Glomerular endothelial cell (primary cell): ENCODE measurements at places on chromosomes 3 and 15.

DNA sequence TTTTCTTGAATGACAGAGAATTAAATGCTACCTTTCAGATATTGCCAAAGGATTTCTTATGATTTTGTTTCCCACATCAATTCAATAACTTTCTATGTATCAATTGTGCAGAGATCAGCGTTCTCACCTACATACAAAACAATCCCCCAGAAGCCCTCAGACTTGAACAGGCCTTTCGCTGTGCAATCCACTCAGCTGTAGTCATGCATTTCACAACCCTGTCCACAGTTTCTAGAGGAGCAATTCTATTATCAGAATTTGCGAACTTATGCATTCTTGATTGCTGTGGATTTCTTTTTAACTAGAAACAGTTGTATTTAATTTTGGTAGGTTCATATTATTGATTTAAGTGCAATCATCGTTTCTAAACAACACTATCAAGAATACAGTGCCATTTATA, 13.7 kb upstream of the ALCAM start:
- DNase-seq = no peak

DNA sequence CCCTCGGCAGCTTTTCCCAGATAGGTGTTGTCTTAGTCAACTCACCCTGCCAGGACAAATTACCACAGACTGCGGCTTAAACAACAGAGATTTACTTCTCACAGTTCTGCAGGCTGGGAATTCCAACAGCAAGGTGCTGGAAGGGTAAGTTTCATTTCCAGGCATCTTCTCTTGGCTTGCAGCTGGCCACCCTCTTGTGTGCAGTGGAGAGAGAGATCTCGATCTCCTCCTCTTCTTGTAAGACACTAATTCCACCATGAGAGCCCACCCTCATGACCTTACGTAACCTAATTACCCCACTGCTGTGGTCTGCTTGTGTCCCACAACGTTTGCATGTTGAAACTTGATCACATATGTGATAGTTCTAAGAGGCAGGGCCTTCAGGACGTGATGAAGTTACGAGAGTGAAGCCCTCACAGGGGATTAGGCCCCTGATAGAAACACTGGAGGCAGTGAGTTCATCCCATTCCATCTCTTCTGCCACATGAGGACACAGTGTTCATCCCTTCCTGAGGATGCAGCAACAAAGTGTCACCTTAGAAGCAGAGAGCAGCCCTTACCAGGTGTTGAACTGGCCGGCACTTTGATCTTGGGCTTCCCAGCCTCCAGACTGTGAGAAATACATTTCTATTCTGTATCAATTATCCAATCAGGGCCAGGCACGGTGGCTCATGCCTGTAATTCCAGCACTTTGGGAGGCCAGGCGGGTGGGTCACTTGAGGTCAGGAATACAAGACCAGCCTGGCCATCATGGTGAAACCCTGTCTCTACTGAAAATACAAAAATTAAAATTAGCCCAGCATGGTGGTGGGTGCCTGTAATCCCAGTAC, 247.7 kb downstream of the PLCL2 start:
- no peak for DNase-seq

- no peak for DNase-seq
Measured at GRCh38 chr3:117651246-117651645, 941.7 kb downstream of the TUSC7 start.

GRCh38 chr3:188712248-188712924, 459.4 kb upstream of the TPRG1 start:
- DNase-seq = peak; percentile 33

GRCh38 chr3:6854184-6854583, 6.7 kb upstream of the GRM7 start:
- no peak for DNase-seq

GRCh38 chr3:127478922-127479321, 111.6 kb downstream of the TPRA1 start:
- no peak for DNase-seq

GRCh38 chr3:25430935-25431770, 3.1 kb downstream of the RARB start:
- DNase-seq = no peak

DNA sequence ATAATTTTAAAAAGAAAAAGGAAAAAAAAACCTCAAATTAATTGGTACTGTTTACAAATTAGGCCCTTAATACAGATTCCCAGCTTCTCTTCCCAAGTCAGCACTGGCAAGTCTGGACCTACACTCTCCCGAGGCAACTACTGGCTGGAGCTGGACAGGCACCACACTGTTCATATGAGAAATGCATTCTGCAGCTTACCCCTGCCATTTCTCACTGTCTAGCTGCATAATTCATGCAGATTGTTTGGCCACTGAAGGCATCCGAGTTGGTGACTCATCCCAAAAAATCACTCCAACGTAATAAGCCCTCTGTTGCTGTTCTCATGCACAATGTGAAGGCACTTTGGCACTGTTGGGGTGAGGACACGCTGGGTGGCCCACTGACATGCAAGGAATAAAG, 45.3 kb downstream of the ROPN1B start:
- no peak for DNase-seq

GRCh38 chr15:62584301-62585235, 419.5 kb upstream of the C2CD4B start:
- DNase-seq = no peak

- no peak for DNase-seq
Measured at GRCh38 chr15:85318732-85319076, 61.7 kb upstream of the AKAP13 start.

- DNase-seq = no peak
Measured at GRCh38 chr15:70430069-70430468, 332.4 kb upstream of the TLE3 start.

DNA sequence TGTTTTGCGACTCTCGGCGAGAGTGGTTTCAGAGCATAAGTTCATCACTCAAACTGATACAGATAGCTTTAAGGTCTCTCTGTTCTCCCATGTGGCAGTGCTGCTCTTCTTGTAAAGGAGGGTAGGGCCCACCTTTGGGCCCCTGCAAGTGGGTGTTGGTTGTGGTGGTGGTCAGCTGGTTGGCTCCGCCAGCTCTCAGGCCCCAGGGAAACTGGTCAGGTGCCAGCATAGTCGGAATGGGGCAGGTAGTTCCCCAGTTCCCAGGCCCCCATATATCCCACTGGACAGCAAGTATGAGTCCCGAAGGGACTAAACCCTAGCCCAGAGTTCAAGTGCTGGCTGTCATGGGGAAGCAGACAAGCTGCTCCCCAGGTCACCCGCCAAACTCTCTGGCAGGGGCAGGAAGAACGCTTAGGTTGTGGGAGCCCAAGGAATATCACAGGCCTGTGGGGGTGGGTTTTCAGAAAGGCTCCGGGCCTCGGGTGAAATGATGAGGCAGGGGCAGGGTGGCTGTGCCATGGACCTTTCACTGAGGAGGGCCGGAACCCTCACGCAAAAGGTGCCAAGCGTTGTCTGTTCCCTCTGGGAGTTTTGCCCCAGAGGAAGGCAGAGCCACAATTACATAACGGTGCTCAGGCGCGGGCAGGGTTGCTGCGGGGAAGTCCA, 185.1 kb downstream of the EFHB start:
- DNase-seq = no peak

GRCh38 chr3:99852851-99853250, 35.2 kb downstream of the CMSS1 start:
- DNase-seq = no peak

- DNase-seq = no peak
Measured at GRCh38 chr3:123229145-123229544, 27.4 kb downstream of the SEC22A start.

GRCh38 chr3:171770689-171771620, 39.3 kb downstream of the PLD1 start:
- no peak for DNase-seq

DNA sequence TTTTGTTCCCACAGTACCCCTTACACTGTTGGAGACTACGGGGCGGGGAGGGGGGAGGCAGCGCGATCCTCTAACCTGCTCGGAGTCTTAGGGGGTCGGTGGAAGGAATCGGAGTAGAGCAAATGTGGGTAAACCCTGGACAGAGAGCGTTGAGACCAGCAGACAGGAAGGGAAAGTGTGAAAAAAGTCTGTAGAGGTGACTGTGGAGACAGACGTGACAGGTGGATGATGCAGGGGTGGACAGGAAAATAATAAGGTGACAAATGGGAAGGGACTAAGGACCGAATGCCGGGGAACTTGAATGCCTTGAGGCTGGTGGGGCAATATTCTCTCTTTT, 424 bp downstream of the EAF2 start:
- DNase-seq = no peak

DNA sequence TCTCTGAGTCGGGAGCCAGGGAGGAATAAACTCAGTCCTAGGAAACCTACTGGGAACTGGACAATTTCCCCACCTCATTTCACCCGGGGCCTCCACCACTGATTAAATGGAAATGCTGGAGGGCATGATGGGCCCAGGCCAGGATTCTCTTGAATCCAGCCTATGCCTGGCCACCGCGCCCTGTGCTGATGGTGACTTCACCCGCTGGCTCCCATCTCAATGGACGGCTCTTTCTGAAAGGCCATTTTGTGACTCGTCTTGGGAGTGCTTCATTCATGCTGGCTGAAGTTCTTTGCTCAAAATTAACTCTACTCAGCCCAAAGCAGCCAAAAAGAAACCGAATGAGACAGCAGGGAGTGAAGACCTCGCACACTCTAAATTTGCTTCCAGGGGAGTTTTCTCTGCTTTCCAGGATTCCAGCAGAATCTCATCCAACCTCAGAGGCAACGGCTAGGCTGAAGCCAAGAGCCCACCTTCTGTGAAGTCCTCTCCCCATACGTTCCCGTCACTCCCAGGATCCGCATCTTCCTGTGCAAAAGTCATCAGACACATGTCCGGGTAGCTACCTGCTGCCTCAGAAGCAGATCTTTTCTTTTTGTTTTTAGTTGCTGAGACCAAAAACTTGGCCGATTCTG, 266.0 kb upstream of the ICE2 start:
- DNase-seq = no peak

DNA sequence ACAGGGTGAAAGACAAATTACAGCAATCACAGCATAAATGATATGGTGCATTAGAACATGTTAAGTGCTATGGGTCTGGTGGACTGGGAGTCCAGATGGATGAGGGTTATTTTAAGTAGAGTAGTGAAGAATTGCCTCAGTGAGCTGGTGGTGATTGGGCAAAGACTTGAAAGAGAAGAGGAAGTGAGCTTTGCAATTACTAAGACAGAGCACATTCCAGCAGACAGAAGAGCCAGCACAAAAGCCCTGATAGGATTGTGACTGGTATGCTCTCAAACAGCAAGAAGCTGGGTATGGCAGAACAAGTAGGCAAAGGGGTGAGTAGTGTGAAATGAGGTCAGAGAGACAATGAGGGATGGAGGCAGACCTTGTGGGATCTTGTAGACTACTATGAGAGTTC, 2.1 kb upstream of the ACKR4 start:
- DNase-seq = no peak

- no peak for DNase-seq
Measured at GRCh38 chr15:88954431-88955277, 41.5 kb upstream of the MFGE8 start.

GRCh38 chr3:171765511-171765887, 44.8 kb downstream of the PLD1 start:
- no peak for DNase-seq

- DNase-seq = no peak
Measured at GRCh38 chr3:78562328-78562727, 1205.5 kb downstream of the ROBO1 start.

DNA sequence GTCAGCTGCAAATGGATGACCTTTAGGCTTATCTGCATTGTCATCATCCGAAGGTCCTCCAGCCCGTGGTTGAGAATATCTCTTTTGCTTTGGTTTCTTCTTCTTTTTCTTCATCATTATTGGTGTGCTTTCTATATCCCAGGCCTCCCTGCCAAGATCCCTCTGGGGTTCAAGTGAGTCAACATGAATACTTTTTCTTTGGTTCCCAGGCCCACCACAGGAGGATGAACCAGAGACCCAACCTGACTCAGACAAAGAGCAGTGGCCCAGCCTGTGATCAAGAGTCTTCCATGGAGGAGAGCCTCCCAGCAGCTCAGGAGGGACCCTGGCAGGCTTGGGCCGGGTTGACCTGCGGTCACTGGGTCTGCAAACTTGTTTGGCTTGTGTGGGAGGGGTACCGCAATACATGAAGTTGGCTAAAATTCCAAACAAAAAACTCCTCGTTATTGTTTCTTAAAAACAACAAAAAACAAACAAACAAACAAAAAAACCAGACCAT, 104.2 kb downstream of the MAP4 start:
- no peak for DNase-seq

DNA sequence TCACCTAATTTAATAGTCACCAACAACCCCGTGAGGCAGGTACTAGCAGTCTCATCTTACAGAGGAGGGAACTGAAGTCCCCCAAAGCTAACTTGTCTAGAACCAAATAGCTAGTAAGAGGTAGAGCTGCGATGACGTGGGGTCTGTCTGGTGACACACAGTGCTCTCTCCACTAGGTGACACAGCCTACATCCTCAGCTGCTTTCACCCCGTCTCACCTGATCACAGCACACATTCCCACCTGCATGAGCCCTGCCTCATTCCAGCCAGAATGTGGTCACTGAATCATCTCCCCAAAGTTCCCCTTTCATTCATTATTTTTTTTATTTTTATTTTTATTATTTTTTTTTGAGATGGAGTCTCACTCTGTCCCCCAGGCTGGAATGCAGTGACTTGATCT, 21.3 kb upstream of the MAGEF1 start:
- no peak for DNase-seq

GRCh38 chr15:85470563-85471271, 90.3 kb downstream of the AKAP13 start:
- DNase-seq = no peak

DNA sequence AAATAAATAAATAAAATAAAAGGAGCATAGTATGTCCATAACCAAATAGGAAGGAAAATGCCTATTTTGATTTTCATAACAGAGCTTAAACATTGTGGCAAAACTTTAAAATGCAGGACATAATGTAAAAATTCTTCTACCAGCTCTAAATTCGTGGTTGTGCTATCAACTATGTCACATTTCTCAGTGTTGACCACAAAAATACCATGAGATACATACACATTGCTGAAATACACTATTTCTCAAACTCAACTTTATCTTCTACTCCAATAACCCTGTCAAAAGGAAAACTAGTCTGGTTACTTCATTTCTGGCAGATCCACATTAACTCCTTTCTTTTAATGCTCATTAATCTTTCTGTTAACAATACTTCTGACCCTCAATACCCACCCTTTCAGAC, 523.2 kb downstream of the FHIT start:
- DNase-seq = no peak

GRCh38 chr3:69560818-69561217, 174.9 kb upstream of the FRMD4B start:
- DNase-seq = no peak

GRCh38 chr15:65634356-65634755, 12.6 kb downstream of the SLC24A1 start:
- no peak for DNase-seq

- no peak for DNase-seq
Measured at GRCh38 chr15:58388211-58388610, 43.6 kb upstream of the LIPC start.

GRCh38 chr15:82778755-82779154, 27.1 kb downstream of the FSD2 start:
- DNase-seq = no peak

- DNase-seq = no peak
Measured at GRCh38 chr3:72559385-72559784, 288.9 kb downstream of the SHQ1 start.
